HTR-8/SVneo (cell line): ENCODE measurements at places on chromosomes 13 and 19.

- DNase-seq, result no peak
Observed at GRCh38 chr13:58919551-58919950, 1244.2 kb downstream of the DIAPH3 start.

- DNase-seq, result no peak
Observed at GRCh38 chr19:43597876-43598275, 1.5 kb downstream of the ZNF576 start.

DNA sequence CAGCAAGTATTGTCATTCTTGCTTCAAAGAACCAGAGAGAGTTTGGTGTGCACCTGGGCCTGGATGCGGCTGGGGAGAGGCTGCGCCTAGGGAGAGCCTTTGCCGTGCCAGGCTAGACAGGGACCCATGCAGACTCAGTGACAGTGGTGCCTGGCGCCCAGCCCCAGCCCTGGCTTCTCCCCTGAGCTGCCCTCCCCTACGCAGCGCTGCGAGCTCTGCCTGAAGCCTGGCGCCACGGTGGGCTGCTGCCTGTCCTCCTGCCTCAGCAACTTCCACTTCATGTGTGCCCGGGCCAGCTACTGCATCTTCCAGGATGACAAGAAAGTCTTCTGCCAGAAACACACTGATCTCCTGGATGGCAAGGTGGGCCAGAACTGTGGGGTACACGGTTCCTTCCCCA is 12.0 kb downstream of the KMT2B start:
- DNase-seq, result no peak

- DNase-seq, result no peak
Observed at GRCh38 chr19:18433015-18433691, 4.8 kb downstream of the ISYNA1 start.

DNA sequence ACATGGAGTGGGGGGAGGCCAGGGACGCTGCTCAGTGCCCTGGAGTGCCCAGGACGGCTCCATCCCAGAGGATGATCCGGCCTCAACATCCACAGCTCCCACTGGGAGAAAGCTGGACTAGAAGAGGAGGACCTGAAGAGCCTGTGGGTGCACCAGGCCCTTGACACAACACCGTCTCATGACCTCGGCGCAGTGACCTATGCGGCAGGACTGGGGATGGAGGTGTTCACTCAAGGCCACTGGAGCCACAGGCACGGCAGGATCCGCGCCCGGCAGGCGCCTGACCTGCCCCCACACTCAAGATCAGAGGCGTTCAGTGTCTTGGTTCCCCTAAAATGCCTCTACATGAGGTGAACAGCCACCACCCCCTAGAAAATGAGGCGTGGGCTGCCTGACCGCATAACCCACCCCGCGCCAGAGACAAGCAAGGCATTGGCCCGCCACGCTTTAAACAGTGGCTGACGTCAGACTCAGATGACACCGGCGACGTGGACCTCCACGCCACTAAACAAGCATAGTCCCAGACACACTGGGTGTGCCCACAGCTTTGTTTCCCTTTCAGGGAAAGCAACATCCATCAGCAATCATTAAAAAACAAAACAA is 8.0 kb downstream of the SGTA start:
- no peak for DNase-seq

GRCh38 chr19:40667602-40668001 is 22.8 kb downstream of the NUMBL start:
- DNase-seq, result no peak

DNA sequence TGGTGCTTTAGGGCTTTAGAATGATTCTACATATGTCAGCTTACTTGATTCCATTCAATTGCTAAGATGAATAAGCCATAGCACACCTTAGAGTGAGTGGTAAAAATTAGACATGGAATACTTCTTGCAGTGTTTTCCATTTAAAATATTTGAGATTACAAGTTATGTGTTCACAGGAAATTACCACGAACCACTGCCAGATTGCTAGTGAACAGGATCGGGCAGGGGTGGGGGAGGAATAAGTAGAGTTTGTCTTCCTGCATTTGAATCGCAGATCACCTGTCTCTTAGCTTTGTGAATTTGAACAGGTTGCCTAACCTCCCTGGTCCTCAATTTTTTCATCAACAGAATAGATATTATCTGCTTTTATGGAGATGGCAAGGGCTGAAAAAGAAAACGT is 124.6 kb downstream of the GGACT start:
- DNase-seq, result no peak

- DNase-seq, result no peak
Observed at GRCh38 chr13:31105856-31106255, 55.8 kb downstream of the HSPH1 start.

DNA sequence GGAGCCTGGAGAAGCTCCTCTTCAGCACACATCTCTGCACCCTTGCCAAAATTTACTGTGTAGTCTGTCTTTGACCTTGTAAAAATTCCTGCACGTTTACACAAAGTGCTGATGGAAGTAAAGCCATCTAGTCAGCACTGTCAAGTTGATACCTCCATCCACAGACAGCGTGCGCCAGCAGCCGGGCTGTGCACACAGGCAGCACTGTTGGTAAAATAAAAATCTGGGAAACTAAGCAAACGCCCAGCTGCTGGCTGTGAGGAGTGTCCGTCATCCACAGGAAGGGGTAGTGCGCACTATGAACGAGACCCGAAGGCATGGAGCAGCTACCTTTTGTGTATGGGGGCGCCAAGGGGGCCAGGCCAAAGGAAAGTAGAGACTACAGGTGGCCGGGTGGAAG is 17.4 kb upstream of the SIGLEC11 start:
- DNase-seq, result no peak

GRCh38 chr13:77329911-77330584 is 3.2 kb upstream of the MYCBP2 start:
- DNase-seq, result no peak

GRCh38 chr13:63636316-63636993 is 2220.8 kb upstream of the PCDH20 start:
- no peak for DNase-seq

DNA sequence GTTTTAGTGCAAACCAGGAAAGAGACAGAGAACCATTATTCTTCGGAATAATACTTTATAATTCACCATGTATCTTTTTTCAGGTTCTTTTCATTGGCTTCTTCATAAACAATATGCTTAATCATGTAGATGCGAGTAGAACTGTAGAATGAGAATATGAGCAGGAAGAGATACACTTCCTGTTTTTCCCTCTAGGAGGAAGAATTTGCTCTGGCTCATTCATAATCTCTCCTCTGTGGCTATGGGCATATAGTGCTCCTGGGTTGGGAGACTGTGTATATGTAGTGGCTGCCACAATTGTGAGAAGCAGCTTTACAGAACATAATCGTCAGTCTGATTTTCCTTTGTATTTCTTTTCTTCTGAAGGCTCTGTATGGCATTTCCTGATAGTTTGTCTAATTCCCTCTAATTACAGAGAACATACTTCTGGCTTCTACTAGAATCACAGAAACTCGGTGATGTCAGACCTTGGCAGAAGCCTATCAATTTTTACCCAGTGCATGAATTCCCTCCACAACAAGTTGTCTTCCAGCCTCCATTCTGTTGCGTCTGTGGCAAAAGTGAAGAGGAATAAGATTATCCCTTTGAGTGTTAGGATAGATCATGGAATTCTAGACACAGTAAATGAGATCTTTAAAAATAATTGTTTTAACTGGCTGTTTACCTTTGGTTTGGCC is 2.9 kb upstream of the DCLK1 start:
- no peak for DNase-seq

DNA sequence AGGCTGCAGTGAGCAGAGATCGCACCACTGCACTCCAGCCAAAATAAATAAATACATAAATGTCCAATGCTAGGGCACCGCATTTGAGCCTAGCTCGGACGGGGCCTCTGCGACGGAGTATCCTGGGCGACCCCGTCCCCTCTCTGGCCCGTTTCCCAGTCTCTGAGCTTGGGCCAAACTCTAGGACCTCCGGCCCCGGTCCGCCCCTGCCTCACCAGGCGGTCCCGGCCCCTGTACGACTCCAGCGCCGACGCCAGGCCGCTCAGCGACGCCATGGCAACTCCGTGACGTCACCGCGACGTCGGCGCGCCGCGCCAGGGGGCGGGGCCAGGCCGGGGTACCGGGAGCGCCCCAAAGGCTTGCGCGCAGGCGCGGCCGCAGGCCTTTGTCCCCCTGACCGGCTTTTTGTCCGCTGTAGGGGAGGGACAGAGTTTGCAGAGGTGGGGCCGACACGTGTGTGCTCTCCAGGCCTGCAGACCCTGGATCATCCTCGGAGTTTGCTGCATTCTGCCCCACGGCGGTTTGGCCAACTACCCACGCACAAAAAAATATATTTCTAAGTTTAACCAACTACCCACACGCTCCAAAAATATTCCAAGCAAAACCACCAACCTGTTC is at the start of gene PEX11G:
TSS of gene PEX11G (minus strand) at position 300 of the 618 bp plus-strand sequence. CDS start at position 275, 25 bp downstream.
- DNase-seq, result peak; percentile 96

- no peak for DNase-seq
Observed at GRCh38 chr19:9673912-9674662, 813 bp downstream of the ZNF562 start.

GRCh38 chr19:4029247-4029614 is 21.7 kb downstream of the PIAS4 start:
- DNase-seq, result no peak

GRCh38 chr19:6101291-6101825 is 8.9 kb downstream of the RFX2 start:
- DNase-seq, result no peak

DNA sequence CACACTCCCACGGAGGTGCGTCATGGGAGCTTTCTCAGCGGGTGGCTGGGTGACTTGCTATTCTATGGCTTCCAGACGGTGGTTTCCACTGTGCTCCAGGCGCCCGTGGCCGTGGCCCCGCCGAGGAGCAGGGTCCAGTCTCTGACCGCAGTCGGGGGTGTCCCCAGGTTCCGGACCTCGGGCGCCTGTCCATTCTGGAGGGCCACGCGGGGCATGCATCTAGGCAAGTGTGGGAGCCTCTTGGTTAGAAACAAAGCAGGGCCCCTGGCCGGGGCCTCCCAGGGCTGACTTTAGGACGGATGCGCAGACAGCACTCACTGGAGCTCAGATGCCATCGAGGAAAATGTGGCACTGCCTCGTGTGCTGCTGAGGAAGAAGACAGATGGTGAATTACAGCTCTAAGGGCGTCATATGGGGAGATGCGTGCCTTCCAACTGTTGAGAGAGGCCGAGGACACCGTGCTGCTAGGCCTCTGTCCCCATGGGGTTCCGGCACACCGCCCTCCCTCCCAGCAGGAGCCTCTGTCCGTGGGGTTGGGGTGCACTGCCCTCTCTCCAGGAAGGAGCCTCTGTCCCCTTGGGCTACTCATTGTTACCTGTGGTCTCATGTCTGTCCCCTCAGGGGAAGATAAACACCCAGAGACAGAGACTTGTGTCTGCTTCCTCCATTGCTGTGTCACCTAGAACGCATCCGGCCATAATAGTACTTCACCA is 38.1 kb downstream of the TMEM255B start:
- no peak for DNase-seq

GRCh38 chr13:78608252-78608687 is 4.9 kb upstream of the POU4F1 start:
- DNase-seq, result no peak
